ENCODE measurements at places on chromosomes 11 and 22. TPM values are rescaled to one million over a fixed set of nuclear protein-coding genes. Genes with fewer than 3 reads are reported as not detected.

DNA sequence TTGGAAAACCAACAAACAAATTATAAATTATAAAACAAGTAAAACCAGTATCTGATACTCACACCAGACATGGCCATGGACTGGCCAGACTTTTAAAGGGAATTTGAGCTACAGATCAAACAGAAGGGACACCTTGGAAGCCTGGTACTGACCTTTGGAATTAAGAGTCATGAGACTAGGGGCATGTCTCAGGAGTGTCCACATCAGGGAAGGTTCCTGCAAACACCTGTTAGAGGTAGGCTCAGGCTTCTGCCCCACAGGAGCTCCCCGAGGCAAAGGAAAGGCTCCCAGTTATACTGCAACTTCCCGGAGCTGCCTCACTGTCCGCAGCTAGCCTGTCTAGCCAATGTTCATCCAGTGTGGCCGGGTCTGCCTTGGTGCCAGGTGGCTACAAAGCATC, 290.1 kb downstream of the BUD13 start:
- DNase-seq = no peak

DNA sequence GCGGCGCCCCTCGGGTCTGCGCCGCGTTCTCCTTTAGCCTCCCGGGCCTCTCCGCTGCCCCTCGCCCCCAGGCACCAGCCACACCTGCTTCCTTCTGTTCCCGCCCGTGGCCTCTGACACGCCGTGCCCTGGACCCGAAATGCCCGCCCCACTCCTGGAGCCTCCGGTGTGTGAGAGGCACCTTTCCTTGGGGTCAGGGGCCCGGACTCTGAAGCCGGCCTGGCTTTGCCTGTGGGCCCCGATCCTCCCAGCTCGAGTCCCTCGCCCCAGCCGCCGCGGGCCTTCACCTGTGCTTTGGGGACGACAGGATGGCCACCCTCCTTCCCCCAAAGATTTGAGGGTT, 661 bp upstream of the CDPF1 start:
- DNase-seq = no peak

DNA sequence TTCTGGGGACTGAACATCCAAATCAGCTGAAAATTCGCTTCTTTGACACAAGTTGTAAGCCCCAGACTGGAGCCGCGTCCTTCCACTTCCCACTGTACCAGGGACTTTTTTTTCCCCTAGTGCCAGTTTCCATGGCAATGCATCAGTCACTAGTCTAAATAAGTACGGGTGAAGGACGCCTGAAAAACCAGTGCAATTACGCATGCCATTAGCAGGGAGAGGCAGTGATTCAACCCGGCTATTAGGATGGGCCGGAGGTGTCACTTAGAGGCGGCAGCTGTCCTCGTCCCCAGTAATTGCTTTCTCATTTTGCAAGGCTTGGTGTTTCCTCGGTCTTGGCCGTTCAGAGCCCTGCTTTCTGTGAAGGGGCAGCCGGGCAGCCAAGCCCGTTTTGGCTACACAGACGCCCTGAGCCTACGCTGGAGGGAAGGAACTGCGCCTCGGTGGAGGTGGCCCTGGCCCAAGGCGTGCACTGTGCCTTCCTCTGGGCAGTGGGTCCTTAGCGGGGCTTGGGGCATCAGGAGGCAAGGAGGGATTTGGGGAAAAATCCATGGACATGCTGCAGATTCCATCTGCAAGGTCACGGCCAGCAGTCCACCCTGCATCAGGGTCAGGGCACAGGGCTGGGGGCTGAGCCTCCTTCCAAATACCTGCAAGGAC, 319.7 kb downstream of the CTTN start:
- DNase-seq = no peak

DNA sequence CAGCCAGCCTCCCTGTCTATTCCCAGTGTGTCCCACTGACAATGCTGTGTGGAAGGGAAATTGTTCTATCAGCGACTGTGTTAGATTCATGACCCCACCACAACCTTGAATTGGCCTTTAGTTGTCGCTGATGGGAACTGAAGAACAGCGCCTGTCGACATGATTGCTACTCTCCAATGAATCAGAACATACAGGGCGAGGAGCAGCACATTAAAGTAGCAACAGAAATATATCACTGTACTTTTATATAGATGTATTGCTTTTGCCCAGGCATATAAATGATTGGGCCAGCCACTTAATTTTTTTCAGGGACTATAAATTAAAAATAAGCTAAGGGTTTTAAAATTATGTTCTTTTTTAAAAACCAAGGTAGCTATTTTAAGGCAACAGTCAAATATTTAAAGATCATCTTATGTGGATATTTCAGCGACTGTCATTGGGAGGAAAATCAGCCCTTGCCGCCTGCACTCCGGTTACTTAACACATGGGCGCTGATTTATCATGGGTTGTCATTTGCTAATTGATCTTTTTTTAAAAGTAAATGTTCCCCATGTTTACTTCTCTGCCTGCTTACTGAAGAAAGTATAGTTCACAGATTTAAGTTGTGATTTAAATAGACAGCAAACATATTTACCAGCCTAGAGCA, 42.1 kb downstream of the ARL14EP start:
- DNase-seq = no peak

DNA sequence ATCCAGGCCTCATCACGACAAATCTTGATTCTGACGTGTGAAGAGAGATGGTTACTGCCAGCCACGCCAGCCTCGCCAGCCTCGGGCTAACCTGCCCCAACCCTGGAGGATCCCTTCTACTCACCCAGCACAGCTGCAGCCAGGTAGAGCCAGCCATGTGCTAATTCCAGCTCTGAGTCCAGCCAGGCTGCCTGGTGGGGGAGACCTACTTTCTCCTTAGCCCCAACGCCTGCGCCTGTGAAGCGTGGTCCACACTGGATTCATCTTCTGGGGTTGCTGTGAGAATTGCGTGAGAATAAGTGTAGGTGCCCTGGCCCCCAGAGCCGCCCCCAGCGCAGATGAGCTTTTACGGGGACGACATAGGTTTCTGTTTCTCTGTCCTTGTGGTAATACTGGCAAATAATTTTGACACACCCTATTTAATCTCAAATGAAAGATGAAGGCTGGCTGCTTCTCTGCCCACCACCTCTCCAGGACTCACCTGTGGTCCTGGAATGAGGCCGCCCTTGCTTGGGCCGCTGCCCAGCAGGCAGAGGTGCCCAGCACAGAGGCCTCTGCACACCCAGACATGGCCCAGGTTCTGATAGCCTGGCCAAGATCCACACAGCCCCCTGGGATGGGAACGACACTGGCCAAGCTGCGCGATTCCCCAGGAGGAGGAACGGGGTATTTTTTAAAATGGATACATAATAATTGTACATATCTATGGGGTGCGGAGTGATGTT, 528.4 kb downstream of the TBC1D22A start:
- no peak for DNase-seq

DNA sequence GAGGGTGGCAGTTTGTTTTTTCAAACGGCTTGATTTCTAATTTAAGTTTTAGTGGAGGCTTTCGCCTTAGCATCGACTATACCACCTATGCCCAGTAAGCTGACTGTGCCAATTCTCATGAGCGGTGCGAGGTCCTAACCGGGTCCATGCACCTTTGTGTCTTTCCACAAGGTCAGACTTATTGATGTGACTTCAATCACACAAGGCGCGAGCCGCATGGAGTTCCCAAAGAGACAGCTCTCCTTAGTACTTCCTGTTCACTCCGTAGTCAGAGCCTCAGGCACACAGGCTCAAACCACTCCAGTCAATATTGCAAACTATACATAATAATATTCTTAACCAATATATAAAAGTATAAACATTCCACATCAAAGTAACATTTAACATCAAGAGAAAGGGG, 18.2 kb downstream of the ST14 start:
- no peak for DNase-seq

- DNase-seq = no peak
Observed at GRCh38 chr22:50471197-50471847, 3.5 kb downstream of the SBF1 start.

DNA sequence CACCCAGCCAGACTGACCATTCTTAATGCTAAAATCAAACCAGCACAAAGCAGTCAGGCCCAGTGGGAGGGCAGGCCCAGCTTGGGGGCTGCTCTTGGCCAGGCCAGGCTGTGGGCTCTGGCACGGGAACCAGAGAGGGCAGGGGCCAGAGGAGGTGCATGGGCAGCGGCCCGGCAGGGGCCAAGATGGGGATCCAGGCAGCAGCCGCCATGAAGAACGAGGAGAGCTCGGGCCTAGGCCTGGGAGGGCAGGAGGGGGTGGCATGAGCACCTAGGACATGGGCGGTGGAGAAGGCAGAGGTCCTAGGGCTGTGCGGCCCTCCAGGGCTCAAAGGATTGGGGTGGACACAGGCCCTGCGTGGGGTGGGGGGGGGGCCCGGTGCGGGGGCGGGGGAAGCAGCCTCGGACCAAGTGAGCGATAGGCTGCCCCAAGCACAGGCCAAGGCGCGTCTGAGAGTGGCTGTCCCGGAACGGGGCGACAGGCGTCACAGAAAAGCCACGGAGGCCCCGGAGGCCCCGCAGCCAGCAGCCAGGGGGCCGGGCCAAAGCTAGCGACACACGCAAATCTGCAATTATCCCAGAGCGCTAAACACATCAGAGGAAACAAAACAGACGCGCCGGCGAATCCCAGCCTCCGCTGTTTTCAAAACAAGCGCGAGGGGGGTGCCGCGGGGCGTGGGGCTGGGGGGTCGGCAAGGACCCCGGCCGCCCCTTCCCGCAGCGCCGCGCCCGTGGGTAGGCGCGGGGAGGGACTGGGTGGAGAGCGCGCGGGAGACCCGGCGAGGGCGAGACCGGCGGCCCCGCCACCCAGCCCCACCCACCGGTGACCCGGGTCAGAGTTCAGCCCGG, 8.3 kb downstream of the PLXNB2 start:
- DNase-seq = no peak

- DNase-seq = no peak
Observed at GRCh38 chr11:15969281-15969680, 387.1 kb downstream of the SOX6 start.

DNA sequence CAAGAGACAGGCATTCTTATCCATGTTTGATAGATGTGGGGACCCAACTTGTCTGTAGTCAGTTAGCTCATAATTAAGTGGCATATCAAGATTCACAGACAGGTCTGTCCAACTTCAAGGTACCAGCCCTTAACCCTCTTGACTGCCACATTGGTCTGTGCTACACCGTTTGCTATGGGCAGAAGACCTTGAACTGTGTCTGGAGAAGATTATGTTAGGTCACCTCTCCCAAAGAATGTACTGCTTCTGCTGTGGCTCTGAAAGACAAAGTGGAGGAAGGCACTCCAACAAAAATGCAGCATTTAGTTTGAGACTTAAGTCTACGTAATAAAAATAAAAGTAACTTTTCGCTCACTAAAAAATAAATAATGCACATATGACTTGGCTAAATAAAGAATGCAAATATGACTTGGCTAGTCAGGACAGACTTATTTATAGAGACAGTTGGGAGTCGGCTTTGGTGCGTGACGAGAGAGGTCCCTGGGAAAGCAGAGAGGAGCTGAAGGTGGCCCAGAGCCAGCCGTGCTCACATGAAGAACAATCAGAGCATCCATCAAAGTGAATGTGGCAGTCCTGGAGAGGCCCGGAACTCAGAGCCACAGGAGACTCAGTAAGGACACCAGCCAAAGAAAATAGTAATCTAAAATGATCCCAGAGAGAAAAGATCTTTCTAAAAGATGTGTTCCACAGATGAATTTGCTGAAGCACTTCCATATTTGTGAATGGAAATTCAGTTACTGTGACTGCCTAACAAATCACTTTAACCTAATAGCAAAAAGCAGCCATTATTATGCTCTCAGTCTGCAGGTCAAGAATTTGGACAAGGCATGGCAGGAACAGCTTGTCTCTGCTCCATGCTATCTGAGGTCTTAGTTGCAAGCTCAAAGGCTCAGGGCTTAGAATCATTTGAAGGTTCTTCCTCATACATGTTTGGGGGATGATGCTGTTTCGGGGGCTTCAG, 35.0 kb downstream of the CWC15 start:
- no peak for DNase-seq

The B3GAT1 gene
- 3.5 TPM for polyA plus RNA-seq

The OR5P2 gene
- polyA plus RNA-seq = not detected

The RTN4R gene
- polyA plus RNA-seq = 9.0 TPM
